ENCODE measurements at places on chromosomes 2 and 18.

DNA sequence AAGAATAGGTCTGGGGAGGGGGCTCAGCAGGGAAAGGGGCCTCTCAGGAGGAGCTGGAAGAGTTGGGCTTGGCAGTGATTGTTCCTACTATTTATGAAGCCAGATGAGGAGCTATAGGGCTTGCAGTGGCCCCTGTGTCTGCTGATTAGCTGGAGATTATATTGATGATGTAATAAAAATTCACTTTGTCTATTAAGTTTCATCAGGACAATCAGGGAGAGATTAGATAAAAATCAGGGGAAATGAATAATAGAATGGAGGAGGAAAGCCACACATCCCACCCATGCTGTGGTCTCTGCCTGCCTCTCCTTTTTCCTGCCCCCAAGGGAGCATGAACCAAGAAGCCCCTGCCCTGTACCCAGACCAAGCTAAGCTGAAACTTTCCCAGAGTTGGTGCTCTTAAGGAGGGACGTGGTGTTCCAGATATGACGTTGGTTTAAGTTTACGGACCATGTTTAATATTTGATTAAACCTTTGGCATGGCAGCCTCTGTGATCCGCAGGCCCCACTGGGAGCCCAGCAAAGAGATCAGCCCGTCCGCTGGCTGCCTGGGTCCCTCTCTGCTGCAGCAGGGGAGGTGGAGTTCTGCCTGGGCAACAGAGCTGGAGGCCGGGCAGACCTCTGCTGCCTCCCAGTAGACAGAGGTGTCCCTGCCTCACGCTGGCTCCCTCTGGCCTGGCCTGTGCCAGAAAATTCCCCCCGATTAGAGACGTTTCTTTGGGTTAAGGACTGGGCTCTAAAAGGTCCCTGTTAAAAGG lies 15.3 kb downstream of the CELF4 start:
- DNase-seq: no peak

DNA sequence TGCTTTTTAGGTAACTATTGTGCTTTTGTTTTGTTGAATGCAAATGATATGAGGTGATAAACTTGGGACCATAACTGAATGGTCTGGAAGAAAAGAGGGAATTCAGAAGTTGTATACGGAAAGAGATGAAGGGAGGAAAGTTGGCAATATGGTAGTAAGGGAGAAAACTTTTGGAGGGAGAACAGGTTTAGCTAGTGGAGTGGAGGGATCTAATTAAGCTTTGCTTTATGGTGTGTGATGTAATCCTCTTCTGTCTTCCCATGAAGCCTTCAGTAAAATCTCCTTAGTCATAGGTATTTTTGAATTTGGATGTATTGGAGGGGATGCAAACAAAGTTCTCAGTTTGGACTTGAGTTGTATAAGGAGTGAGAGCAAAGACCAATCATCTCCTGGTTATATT lies 20.2 kb upstream of the RAB10 start:
- DNase-seq: no peak

DNA sequence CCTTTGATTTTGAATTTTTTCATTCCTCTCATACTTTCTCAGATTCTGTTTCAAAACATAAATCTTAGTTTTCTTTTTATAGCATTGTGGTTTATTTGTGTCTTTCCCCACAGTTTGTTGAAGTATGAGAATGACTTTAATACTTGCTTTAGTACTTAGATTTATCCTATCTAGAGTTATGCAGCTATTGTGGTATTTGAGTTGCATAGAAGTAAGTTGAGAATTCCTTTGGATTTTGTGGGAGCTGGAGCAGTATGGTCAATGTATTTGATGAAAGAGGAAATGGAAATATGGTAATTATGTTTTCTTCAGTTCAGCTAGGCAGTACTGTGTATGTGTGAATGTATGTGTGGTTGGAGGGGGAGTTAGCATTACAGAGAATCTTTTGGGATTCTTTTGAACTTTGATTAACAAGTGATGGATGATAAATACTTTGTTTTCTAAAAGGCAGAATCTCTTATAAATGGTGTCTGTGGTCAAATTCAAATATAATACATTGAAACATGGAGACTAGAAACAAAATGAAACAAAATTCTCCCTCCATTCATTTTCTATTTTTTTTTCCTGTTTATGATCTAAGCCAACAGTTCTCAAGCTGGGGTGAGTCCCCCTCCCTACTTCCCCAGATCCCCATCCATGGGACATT lies 3.0 kb downstream of the ACVR2A start:
- no peak for DNase-seq

GRCh38 chr2:26298638-26299393 lies 47.1 kb upstream of the SELENOI start:
- peak; percentile 70 for DNase-seq

DNA sequence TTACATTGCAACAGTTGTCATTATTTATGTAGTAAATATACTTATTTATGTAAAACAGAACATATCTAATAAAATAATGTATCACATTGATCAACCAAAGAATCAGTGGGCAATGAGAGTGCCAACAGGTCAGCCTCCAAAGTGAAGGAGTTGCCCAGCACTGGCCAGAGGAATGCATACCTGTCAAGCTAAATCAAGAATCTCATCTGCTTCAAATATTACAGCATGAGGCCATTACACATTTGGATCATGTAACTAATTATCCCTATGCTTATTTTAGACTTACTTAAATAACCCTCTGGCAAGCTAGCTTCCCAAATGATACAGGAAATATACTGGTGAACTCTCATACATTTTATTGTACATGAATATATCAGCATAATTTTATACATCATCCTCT lies 1211.7 kb upstream of the ACVR2A start:
- no peak for DNase-seq

DNA sequence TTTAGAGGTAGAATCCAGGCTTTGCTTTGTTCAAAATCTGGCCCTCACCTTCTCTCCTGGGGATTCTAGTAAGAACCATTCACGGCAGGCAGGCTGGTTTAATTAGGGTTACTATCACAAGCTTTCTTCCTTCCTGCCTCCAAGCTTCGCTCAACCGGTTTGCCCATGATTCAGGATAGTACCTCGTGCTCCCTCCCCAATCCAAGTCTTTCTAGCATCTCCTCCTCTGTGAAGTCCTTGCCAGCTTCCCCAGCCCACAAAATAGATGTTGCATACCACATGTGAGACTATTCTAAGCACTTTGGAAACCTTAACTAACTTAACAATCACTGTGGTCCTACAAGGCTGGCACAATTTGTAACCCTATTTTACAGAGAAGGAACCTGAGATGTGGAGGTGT lies 135.1 kb downstream of the SOCS6 start:
- DNase-seq: no peak

- DNase-seq: no peak
These were observed 82.2 kb downstream of the PLB1 start for GRCh38 chr2:28577791-28578680.

DNA sequence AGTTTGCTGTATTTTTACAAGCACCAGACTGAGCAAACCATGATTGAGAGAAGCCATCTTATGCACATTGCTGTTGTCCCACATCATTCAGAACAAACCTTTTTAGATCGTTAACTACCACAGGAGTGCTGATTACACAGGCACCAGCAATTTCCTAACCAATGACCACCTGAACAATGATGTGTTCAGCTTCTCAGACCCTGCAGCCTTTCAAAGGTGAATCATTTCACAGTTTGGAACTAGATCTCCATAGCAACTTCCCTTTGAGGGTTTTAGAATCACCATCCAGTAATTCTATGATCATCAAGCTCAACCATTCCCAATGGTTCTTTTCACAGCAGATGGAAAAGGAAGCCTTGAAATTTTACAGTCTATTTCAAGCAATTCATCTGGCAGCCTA lies 71.4 kb downstream of the OLA1 start:
- DNase-seq: no peak

DNA sequence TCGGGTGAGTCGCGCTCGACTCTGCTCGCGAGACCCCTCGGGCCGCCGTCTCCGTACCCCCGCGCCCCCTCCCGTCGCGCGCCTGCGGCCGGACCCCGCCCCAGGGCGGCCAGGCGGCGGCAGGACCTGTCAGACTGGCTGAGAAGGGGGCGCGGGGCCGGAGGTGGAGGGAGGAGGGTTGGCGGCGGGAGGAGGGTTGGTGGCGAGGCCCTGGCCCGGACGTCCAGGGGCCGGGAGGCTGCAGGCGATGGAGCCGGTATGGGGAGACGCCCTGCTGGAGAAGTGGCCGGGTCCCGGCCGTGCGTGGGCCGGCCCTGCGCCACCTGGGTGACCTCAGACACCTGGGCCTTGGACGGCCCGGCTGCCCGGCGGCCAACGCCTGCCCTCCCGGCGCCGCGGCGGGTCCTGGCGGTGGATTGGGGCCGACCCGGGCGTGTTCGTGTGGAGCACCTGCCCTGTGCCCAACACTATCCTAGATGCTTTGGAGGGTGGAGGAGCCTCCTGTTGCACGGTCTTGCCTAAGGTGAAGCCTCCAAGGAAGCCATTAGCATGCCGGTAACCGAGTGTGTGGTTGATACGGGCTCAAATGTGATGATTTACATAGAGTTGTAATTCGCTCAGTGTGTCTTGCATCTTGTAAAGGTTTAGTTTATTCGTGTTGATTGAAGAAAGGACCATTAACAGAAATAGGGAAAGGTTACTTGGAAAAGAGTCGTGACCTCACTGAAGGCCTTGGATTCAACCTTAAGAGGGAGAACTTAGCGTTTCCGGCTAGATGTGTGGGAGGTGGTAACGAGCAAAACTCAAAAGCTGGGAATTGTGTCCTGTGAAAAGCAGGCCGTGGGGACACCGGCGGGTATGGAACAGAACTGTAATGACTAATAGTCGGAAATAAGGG lies 550 bp downstream of the MYL12B start:
- DNase-seq: peak; percentile 71

DNA sequence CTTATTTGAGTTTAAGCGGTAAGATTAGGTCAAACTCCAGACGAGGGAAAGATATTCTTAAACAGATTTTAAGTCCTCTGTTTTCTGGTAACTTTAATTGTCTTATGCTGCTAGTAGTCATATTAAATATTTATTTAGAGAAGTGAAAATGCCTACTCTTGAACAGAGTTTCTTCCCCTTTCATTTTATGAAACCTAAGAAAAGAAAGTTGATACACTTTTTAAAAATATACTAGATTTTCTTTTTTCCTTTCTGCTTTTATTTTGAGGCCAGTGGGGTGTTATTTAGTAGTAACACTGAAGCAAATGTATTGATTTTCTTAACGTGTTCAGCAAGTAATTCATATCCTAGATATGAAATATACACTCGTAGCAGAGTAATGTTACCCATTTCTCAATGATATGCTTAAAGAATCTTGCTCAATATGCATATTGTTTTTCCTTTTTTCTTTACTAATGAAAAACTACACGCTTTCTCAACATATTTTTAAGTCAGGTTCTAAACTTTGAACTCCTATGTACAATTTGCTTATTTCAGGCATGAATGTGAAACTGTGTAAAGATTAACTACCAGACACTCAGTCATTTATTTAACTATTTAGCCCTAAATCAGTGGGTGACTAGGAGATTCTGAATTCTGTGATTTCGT lies 691 bp downstream of the KYNU start:
- no peak for DNase-seq

DNA sequence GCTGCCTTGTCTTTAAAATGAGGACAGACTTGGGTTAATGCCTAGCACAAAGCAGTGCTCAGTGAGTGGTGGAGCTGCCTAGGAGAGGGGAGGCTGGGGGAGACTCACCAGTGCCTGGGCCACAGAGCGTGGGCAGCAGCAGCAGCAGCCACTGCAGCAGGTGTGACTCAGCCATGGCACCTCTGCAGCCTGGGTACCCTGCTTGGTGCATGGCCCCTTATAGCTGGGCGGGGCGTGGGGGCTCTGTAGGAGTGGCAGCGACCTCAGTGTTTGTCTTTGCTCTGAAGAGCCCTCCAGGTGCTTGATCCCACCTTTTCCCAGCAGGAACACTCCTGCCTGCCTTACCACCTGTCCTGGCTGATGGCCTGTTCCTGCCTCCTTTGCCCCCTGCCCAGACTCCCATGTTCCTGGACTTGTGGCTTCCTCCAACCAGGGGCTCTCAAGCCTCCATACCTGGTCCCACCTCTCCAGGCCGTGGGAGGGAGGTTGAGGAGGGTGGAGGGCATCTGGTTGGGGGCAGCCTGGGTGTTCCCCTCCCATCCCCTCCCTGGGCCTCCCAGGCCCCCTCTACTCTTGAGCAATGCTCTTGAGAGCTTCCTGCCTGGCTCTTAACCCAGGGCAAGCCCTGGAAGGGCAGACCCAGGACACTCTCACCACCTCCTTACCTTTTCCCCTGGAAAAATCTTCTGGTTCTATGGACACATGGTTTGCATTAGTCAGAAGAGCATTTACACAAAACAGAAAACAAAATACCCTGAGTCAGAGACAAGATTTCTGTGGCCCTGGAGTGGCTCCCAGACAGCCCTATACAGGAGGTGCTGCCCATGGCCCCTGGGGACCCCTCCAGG lies at the start of gene SFTPB:
SFTPB (minus strand) TSS at position 191 of the 848 bp plus-strand sequence; CDS start at position 175, 16 bp downstream.
- DNase-seq: no peak

DNA sequence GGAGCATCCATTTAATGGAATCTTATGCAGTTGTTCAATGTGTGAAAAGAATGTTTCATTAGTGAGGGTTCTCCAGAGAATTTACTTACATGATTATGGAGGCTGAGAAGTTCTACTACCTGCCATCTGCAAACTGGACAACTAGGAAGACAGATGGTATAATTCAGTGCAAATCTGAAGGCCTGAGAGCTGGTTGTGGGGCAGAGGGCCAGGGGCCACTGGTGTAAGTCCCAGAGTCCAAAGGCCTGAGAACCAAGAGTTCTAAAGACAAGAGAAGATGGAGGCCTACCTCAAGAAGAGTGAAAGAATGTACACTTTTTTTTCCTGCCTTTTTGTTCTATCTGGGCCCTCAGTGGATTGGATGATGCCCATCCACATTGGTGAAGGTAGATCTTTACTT lies 114.8 kb downstream of the DDX1 start:
- DNase-seq: no peak

DNA sequence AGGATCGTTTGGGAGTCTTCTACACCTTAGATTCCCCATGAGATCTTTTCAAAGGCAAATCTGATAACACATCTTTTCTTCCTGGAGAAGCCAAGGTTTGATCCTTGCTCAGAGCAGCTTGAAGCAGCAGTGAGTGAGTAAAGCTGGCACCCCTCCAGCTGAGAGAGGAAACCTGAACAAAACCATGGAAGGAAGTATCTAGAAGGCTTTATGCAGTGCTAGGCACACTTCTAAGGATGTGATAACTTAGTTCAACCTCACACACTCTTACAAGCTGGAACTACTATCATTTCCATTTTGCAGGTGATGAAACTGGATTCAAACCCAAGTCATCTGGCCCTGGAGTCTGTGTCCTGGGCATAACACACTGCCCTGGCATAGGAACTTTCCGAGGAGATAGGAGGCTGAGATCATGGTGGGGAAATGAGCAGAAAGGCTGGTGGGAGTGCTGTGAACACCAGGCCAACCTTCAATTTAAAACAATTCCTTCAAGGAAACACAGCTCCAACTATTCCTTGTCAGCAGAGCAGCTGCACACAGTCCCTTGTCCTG lies 71.2 kb downstream of the CTAGE1 start:
- DNase-seq: no peak

DNA sequence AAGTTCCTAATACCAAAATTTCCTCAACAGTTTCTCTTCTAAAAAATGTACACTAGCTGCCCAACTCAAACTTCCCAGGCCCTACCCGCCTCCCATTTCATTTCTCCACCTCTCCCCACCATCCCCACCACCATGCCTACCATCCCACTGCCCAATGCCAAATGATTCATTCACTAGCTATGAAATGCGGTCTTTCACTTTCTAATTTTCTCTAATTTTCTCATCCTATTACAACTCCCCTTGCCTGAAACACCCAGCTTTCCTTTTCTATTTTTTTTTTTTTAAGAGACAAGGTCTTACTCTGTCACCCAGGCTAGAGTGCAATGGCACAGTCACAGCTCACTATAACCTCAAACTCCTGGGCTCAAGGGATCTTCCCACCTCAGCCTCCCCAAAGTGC lies 38.4 kb downstream of the KIDINS220 start:
- DNase-seq: no peak
